ENCODE measurements at places on chromosomes 1 and 21.

- no peak for DNase-seq
Observed at GRCh38 chr1:155529109-155529508, 33.5 kb downstream of the ASH1L start.

DNA sequence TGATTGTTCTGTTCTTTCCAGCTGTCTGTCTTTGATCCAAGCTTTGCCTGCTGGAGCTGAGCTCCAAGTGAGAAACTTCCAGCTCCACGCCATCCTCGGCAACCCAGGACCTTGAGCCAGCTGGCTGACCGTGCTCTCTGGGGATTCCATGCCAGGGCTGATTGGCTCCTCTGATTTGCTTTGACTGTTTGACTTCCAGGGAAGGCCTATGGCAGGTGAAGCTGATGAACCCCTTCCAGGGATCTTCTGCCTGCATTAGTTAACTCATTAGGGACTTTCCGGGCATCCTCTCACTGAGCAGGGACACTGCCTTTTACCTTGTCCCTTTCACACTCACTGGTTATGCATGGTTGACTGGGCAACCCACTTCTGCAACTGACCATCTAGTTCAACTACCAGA is 406.1 kb downstream of the RPS6KC1 start:
- peak; percentile 77 for DNase-seq

DNA sequence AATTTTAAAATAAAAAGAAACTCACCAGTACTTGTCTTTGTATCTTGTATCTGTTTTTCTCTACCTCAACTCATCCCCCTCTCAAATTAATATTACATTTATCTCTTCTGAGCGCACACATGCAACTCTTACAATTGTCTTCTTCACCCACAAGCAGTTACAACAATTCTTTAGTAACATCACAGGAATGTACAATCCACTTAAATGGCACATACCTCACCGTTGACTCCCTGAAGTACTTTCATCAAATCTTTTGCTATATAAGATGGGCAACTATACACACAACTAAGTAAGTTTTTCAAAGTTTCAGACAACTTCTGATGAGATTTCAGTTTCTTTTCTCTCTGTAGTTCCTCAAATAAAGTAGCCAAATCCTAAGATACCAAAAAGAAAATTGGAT is 28.3 kb downstream of the HEATR1 start:
- no peak for DNase-seq

DNA sequence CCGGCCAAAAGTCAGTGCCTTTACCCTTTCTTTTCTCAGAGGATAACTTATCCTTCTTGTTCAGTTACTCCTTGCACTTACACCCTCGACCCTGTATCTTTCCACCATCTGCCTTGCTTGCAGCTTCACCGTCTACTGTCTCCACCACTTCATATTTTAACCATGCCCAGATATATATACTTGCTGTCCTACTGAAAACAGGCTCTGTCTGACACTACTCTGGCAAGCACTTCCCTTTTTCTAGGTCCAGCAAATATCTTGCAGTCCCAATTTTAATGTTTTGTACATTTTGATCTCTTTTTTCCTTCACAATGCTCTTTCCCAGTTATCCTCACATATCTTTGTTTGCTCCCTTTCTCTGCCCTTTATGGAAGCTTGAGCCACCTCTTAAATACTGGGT is 308.6 kb downstream of the TPR start:
- DNase-seq: no peak

- DNase-seq: no peak
Observed at GRCh38 chr1:5198328-5198727, 543.9 kb downstream of the AJAP1 start.

DNA sequence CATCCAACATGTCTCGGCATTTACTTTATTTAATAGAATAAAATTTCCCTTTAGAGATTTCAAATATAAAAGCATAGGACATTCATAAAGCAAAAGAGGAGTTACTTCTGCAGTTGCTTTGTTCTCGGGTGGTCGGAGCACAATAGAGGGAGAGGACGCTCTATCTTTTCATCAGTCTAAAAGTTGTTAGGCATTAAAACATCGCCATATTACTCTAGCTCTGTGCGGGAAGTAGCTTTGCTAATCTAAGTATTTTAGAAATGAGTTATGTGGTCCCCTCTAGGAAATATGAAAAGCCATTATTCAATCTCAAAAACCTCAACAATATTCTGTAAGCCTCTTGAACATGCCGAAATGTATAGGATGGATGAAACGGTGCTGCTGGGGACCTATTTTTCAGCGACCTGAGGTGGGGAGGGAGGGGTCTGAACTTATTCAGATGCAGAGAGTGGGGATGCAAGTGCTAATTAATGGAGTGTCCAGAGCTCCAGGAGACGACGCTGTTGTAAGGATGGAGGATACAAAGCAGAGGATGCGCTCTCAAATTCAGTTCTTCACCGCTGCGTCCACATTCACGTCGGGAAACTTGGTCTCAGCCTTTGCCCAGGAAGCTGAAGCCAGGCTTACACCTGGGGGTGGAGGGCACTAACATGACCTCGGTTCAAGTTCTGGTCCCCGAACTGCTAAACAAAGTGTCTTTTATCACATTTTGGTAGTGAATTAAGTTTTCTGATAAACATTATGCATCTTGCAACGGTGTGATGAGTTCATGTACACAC is 6.3 kb downstream of the CDKN2C start:
- no peak for DNase-seq

DNA sequence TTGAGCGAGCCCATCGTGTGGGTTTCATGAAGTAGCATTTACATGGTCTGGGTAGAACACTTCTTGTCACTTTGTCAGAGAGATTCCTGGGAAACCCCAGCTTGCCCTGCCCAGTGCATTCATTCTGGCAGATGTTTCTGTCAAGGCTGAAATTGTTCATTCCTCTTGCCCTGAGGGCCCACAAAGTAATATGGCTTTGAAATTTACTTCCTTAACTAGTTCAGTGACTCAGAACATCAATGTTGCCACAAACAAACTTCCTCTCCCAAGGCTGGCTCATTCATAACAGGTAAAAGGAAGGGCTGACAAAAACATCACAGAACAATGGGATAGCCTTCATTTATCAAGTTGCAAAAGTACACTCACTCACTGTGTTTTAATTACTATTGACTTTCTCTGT is 5.0 kb upstream of the KIAA0040 start:
- peak; percentile 92 for DNase-seq

DNA sequence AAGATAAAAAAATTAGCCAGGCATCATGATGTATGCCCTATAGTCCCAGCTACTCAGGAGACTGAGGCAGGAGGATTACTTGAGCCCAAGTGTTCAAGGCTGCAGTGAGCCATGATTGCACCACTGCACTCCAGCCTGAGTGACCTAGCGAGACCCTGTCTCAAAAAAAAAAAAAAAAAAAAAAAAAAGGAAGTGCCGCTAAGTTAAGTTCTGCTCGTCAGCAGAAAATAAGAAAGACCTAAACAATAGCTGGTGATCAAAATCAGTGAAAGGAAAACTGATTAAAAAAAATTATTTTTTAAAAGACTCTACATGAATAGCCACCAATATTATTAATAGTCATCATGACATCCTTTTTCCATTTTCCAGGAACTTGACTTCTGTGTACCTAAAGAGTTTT is 44.2 kb upstream of the MTR start:
- DNase-seq: no peak

GRCh38 chr1:178407655-178408054 is 89.1 kb downstream of the CLEC20A start:
- DNase-seq: no peak

DNA sequence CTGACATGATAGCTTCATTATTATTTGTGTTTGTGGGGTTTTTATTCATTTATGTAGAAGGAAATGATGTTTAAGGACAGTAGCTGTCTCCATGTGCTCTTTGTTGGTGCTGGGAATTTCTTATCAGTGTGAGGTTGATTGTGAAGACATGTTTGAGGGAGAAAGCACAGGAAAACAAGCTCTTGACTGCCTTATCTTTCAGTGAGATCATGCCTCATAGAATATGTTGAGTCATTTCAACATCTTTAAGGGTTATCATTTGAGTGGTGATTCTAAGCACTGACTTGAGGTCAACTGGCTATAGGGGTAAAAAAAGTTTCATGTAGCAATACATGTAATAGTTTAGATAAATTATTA is 405.1 kb upstream of the ADAMTS5 start:
- no peak for DNase-seq

GRCh38 chr1:181222972-181223505 is 134.5 kb downstream of the IER5 start:
- no peak for DNase-seq

DNA sequence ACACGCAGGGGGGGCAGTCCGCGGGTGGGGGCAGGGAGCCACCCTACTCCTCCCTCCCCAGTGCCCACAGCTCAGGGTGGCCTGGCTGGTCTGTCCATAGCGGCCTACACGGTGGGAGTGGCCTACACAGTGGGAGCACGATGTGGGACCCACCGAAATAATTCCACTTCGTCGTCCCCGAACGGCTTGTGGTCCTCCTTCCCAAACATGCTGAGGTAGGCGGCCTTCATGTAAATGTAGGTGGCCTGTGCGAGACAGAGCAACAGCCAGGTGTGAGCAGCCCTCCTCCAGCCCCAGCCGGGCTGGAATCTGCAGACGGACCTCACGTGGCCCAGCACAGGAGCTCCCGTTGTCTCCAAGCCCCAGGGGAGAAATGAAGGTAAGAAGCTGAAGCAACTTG is 34.4 kb downstream of the TTC39A start:
- DNase-seq: no peak
